ENCODE measurements at places on chromosomes 11 and 22. TPM values are rescaled to one million over a fixed set of nuclear protein-coding genes. Genes with fewer than 3 reads are reported as not detected.

DNA sequence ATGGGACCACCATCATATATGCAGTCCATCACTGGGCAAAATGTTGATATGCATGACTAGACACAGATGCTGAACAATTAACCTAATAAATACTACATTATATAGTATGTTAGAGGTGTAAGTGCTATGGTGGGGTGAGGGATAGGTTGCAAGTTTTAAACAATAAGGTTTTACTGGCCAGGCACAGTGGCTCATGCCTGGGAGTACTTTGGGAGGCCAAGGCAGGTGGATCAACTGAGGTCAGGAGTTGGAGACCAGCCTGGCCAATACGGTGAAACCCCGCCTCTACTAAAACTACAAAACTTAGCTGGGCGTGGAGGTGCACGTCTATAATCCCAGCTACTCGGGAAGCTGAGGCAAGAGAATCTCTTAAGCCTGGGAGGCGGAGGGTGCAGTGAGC is 28.1 kb downstream of the F2 start:
- H3K4me1 ChIP-seq, result no peaks in the 10 kb centered on the region
- H3K36me3 ChIP-seq, result peaks cover 95% of the 10 kb centered on the region
- DNase-seq, result no peak
- no peaks in the 10 kb centered on the region for H3K27me3 ChIP-seq
- no peak overlapping the region for H3K27ac ChIP-seq

KRTAP5-2 gene
- not detected for total RNA-seq

DNA sequence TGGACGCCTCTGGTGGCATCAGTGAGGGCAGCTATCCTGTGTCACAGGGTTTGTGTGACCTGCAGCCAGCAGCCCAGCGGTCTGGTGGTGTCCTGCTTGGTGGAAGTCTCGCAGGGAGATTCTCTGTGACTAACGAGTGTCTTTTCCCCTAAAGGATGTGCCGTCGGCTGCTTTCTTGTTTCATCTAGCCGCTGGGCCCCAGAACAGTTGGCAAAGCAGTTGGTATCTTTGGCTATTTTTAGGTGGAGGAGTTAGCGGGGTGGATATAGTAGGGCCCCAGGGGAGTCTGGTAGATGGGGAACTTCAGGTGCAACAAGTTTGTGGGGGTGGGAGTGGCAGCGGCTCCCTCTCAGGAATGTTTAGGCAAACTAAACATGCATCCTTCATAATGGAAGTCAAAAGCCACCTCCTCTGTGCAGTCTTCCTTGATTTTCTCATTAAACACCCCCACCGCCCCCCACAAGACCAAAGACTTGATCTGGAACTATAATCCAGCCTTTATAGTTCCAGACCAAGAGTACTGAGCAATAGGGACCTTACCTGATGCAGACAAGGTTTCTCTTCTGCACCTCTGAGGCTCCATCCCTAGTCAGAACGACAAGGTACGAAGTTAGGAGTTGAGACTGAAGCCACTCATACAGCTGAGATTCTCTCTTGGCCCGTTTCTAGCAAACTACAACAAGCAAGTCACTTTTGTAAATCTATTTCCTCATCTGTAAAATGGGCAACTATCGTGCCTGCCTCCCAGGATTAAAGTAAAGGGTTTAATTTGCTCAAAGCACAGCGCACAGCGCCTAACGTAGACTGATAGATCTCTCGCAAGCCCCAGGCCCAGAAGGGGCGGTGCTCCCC is 1.1 kb upstream of the PELI3 start:
- H3K4me3 ChIP-seq, result peak overlapping the region; percentile 57
- DNase-seq, result no peak
- no peaks in the 10 kb centered on the region for H3K27me3 ChIP-seq
- H3K36me3 ChIP-seq, result no peaks in the 10 kb centered on the region
- no peak overlapping the region for H3K27ac ChIP-seq

- H3K27ac ChIP-seq, result no peak overlapping the region
- no peak overlapping the region for H3K4me3 ChIP-seq
- no peaks in the 10 kb centered on the region for H3K4me1 ChIP-seq
- H3K27me3 ChIP-seq, result no peaks in the 10 kb centered on the region
These were observed 30.8 kb downstream of the FEZ1 start for GRCh38 chr11:125465255-125465654.

GRCh38 chr22:40330615-40331014 is 15.7 kb upstream of the ADSL start:
- H3K36me3 ChIP-seq, result peaks cover 22% of the 10 kb centered on the region
- no peak overlapping the region for H3K4me3 ChIP-seq
- no peak overlapping the region for H3K27ac ChIP-seq
- H3K27me3 ChIP-seq, result no peaks in the 10 kb centered on the region

- H3K4me1 ChIP-seq, result no peaks in the 10 kb centered on the region
- no peaks in the 10 kb centered on the region for H3K36me3 ChIP-seq
- no peak for DNase-seq
- H3K27me3 ChIP-seq, result no peaks in the 10 kb centered on the region
These were observed 51.0 kb downstream of the UBASH3B start for GRCh38 chr11:122706291-122707088.

DNA sequence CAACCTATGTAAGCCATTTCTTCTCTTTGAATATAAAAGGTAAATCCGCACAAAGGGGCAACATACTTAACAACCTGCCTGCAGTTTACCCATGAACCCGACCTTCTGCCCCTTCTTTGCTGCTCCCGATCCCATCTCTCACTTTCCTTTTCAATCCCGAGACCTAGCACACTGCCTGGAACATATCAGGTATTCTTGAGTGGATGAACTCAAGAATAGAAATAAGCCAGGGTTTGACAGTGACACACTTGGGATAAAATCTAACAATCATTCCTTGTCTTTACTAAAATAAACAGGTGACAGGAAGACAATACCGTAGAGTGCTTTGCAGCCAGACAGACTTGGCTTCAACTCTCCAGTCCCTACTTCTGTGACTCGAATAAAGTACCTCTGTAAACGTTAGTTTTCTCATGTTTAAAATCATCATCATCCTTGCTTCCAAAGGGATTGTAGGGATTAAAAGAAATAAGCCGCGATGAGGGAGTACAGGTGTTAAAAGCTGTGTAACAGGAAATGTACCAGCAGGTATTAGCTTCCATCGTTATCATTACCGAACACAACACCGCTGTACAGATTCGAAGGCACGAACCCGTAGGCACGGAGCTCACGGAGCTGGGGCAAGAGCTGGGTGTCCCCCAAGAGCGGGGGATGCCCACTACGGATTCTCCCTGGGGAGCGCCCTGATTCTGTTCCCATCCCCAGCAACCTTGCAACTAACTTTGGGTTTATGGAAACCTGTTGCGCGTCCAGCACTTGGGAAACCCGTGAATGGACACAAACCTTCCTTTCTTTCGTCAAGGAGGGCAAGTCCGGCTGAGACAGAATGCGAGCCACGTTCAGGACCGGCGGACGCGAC is 720 bp downstream of the UFD1 start:
- H3K27ac ChIP-seq, result peak overlapping the region; percentile 100
- peak overlapping the region; percentile 85 for H3K4me3 ChIP-seq
- DNase-seq, result no peak

- DNase-seq, result no peak
- no peaks in the 10 kb centered on the region for H3K36me3 ChIP-seq
- H3K27ac ChIP-seq, result no peak overlapping the region
These were observed 86.1 kb downstream of the GRM5 start for GRCh38 chr11:88979641-88980040.

OR6A2 gene
- total RNA-seq, result not detected

DNA sequence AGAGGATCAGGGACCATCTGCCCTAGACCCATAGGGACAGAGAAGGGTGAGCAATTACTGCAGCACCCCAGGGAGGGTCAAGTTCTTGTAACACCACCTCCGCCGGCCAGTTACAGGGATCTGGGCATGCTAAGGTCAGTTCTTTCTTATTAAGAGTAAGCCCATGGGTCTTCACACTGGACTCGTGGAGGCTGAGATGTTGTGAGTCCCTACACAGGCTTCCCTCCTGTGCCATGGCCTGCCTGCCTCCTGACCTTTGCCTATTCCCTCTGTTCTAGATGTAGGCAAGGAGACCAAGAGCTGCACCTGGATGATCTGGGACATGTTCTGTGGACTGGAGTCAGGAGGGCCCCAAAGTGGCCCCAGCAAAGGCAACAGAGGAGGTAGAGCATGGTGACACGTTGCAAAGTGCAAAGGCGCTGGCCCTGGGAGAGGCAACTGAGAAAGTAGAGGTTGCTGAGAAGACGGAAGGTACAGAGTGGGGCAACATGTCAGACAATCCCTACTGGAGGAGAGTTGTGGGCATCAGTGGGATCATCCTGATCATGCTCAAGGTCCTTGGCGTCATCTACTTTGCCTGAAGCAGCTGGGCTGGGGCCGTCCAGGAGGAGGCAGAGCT is 16.3 kb upstream of the GNAZ start:
- no peak overlapping the region for H3K4me3 ChIP-seq
- no peaks in the 10 kb centered on the region for H3K36me3 ChIP-seq
- no peaks in the 10 kb centered on the region for H3K4me1 ChIP-seq
- DNase-seq, result peak; percentile 43
- no peaks in the 10 kb centered on the region for H3K27me3 ChIP-seq
- no peak overlapping the region for H3K27ac ChIP-seq
